ENCODE measurements at places on chromosomes 1 and 21.

DNA sequence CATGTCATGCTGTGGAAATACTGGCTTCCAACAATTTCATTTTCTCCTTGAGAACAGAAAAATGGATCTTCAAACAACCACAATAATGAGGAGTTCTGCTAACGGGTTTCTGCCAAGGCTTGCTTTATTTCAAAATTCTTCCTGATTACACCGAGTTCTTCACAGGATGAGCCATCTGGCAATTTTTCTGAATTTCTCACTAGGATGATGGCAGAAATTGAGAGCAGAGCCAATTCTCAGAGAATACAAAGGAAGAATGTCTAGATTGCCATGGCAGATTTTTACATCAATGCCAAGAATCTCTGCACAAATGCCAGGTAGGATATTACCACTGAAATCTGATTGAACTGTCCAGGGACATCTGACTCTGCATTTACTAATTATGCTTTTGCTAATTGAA lies 619.0 kb upstream of the CHRM3 start:
- no peak for DNase-seq

- no peak for DNase-seq
These were observed 33.3 kb upstream of the PIGC start for GRCh38 chr1:172477216-172477615.

GRCh38 chr1:96424877-96425276 lies 296.7 kb upstream of the PTBP2 start:
- no peak for DNase-seq

- DNase-seq, result no peak
These were observed 35.6 kb upstream of the PCBP3 start for GRCh38 chr21:45607909-45608295.

- no peak for DNase-seq
These were observed 82.0 kb upstream of the JAK1 start for GRCh38 chr1:65048335-65048734.
